ENCODE measurements at places on chromosomes 3 and 15.

- no peak for DNase-seq
Observed at GRCh38 chr3:38084334-38085310, 45.6 kb downstream of the DLEC1 start.

GRCh38 chr3:43296565-43296964 is 10.2 kb downstream of the SNRK start:
- peak; percentile 47 for DNase-seq

DNA sequence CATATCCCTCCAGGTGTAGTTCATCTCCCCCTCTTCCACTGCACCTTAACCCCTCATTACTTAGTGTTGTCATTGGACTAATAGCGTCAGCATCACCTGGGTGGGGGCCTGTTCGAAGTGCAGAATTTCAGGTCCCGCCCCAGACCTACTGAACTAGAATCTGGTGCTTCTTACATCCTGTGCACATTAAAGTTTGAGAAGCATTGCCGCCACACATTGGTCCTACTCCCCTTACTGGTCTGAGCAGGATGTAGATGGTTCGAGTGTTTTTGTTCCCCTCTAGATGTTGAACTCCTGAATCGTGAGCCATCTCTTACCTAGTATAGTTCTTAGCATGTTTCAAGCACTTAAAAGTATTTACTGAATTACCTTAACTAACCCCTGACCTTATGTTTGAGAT is 13.2 kb downstream of the KLHL18 start:
- DNase-seq = no peak

DNA sequence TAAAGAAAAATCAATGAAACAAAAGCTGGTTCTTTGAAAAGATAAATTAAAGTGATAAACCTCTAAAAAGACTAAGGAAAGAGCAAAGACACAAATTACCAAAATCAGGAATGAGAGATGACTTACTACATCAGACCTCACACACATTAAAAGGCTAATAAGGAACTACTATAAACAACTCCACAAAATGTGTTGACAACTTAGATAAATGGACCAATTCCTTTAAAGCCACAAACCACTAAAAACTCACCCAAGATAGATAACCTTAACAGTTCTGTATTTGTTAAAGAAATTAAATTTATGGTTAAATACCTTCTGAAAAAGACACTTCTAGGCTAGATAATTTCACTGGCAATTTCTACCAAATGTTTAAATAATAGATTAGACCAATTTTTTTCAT is 170.4 kb downstream of the SMAD6 start:
- no peak for DNase-seq

GRCh38 chr15:72491768-72492167 is 17.6 kb downstream of the ARIH1 start:
- no peak for DNase-seq

GRCh38 chr3:37129871-37130270 is 44.5 kb downstream of the LRRFIP2 start:
- DNase-seq = no peak

DNA sequence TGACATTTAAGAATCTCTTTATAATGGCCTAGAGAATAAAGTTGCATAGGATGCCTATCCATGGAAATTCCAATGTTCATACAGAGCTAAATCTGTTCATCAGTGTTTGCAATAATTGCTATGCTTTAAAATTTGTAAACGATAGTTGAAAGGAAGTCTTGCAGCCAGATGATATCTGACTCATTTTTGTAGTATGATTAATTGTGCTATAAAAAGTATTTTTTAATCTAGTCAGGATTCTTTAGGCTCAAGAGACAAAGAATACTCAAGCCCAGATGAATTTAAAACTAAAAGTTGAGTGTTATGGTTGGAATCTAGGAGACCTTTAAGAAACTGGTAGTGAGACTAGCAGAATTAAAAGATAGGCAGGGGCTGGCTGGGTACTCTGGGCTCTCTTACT is 50.5 kb downstream of the SUCNR1 start:
- no peak for DNase-seq

DNA sequence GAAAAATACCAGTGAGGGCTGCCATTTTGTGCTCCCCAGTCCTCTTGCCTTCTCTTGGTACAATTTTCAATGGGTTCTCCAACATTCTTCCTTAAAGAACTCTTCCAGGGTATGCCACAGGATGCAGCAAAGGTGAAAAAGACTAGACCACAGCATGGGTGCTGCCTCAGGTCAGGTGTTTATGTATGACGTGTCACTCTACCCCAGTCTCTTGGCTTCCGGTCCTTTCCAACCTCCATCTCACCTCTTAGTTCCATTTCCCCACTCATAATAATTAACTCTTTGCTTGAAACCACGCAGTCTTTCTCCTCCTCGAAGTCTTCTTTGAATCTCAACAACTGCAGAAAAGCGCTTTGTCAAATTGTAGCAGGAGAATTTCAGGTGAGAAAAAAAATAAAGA is 104.7 kb upstream of the TBC1D5 start:
- DNase-seq = no peak

- DNase-seq = no peak
Observed at GRCh38 chr15:63357731-63358130, 23.9 kb downstream of the CA12 start.

GRCh38 chr3:29545615-29546014 is 264.7 kb downstream of the RBMS3 start:
- DNase-seq = no peak

DNA sequence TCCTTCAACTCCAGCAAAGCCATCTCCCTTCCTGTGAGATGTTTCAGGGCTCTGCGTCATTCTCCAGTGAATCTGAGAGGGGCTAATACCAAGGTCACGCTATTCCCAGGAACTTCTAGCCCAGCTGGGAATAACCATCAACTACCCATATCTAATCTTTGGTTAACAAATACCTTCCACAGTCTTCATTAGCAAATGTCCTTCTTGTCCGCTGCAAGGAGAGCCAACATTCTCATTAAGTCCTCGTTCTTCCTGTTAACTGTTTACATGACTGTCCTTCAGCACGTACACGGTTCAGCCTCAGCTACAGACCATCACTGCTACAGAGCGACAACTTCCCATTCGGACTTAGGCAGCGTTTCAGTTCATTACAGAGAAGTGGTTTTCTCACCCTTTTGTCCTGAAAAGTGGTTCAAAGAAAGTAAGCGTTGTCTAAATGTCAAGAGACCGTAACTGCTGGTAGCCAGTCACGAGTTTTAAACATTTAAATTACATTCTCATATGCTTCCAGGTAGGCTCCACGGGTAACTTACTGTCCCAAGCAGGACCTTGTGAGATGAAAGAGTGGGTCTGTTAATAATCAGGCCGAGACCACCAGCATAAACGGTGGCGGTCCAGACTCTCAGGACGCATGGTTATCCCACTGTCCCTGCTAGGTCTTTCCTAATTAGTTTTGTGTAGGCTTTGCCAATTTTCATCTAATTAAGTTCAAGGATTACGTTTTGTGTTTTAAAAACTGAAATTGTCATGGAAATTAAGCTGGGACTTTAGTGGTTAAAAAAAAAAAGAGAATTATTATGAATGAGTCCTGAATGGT is 63.8 kb downstream of the CHSY1 start:
- DNase-seq = no peak

DNA sequence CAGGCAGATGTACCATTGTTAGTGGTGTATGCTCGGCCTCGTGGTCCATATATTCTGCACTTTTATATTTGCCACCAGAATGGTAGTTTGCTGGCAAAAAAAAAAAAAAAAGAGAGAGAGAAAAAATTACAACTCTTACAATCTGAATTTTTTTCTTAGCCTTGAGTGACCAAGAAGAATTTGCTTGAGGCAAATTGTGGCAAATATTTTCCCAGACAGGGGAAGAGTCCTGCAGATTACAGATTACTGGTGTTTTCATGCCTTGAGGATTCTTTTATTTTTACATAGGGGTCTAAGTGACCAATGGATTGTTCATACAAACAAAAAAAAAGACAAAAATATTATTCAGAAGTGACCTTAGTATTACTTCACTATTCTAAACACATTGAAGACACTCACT is 283.3 kb downstream of the BBX start:
- no peak for DNase-seq

- no peak for DNase-seq
Observed at GRCh38 chr15:50146632-50147031, 27.6 kb upstream of the ATP8B4 start.

GRCh38 chr3:168156479-168156878 is 60.8 kb upstream of the GOLIM4 start:
- DNase-seq = no peak

DNA sequence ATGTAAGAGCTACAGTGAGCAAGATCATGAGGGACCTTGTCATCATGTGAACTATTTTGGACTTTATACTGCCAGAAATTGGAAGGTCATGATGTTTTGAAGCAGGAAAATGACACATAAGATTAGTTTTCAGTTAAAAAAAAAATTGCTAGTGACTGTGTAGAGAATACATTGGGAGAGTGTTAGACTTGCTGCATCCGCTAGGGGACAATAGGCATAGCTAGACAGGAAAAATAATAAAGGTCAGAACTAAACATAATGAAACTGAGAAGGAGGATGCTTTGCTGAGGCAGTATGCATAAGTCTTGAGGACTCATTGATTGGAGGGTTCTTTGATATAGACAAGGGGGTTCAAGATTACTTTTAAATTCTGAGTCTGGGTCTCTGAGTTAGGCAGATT is 275.8 kb upstream of the KCNH8 start:
- DNase-seq = no peak

GRCh38 chr15:56719021-56719612 is 14.2 kb downstream of the ZNF280D start:
- no peak for DNase-seq

DNA sequence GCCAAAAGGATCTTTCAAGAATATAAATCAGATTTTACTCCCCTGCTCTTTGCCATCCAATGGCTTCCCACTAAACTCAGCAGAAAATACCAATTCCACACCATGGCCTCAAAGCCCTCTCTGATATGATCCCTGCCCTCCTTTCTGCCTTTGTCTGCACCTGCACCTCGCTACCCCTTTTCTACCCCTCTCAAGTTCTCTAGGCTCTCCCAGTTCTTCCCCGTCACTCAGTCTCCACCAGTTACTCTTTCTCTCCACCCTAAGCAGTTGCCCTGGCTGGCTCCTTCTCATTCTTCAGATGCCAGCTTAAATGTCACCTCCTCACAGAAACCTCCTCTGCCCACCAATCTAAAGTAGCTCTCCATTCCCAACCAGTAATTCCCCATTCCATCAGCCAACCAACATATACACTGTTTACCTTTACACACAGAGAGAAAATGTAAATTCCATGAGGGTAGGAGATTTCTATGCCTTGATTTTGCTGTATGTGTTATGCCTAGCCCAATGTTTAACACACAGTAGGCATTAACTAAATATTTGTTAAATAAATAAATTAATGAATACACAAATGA is 93.6 kb upstream of the LPP start:
- no peak for DNase-seq

- no peak for DNase-seq
Observed at GRCh38 chr3:25460751-25461150, 32.7 kb downstream of the RARB start.

- DNase-seq = no peak
Observed at GRCh38 chr3:33137691-33138090, 23.9 kb downstream of the CRTAP start.

- DNase-seq = no peak
Observed at GRCh38 chr3:53677413-53677812, 168.8 kb downstream of the CHDH start.
